ENCODE measurements at places on chromosomes 2 and 18. TPM values are rescaled to one million over a fixed set of nuclear protein-coding genes. Genes with fewer than 3 reads are reported as not detected.

RAX gene
- total RNA-seq = not detected

ADRA2B gene
- 0.05 TPM for total RNA-seq

SERPINB10 gene
- not detected for total RNA-seq

TCF23 gene
- not detected for total RNA-seq

HOXD13 gene
- total RNA-seq = under 0.01 TPM

UGT1A8 gene
- not detected for total RNA-seq

MC4R gene
- total RNA-seq = not detected

NTSR2 gene
- total RNA-seq = not detected

ZNF804A gene
- 0.05 TPM for total RNA-seq

TRIM43 gene
- not detected for total RNA-seq

FBXO36 gene
- total RNA-seq = 1.0 TPM

TLX2 gene
- not detected for total RNA-seq

C2orf74 gene
- total RNA-seq = 18.6 TPM

AP1S3 gene
- 4.4 TPM for total RNA-seq

ALPI gene
- total RNA-seq = not detected

HJURP gene
- total RNA-seq = 10.4 TPM

AQP12A gene
- not detected for total RNA-seq

CDK5R2 gene
- total RNA-seq = not detected

HRH4 gene
- total RNA-seq = 0.19 TPM

GYPC gene
- 227 TPM for total RNA-seq

SULT1C4 gene
- 76.7 TPM for total RNA-seq
